ENCODE measurements at places on chromosomes 1 and 21.

GRCh38 chr1:240193679-240194078 lies 102.0 kb downstream of the FMN2 start:
- no peaks in the 10 kb centered on the region for H3K36me3 ChIP-seq
- H3K4me3 ChIP-seq = no peak overlapping the region
- H3K27ac ChIP-seq = peak overlapping the region; percentile 29
- no peak for DNase-seq
- no peaks in the 10 kb centered on the region for H3K4me1 ChIP-seq
- no peaks in the 10 kb centered on the region for H3K27me3 ChIP-seq

GRCh38 chr1:54385727-54386022 lies 20.5 kb downstream of the SSBP3 start:
- H3K27ac ChIP-seq = peak overlapping the region; percentile 64
- DNase-seq = no peak
- no peak overlapping the region for H3K4me3 ChIP-seq
- H3K36me3 ChIP-seq = no peaks in the 10 kb centered on the region

DNA sequence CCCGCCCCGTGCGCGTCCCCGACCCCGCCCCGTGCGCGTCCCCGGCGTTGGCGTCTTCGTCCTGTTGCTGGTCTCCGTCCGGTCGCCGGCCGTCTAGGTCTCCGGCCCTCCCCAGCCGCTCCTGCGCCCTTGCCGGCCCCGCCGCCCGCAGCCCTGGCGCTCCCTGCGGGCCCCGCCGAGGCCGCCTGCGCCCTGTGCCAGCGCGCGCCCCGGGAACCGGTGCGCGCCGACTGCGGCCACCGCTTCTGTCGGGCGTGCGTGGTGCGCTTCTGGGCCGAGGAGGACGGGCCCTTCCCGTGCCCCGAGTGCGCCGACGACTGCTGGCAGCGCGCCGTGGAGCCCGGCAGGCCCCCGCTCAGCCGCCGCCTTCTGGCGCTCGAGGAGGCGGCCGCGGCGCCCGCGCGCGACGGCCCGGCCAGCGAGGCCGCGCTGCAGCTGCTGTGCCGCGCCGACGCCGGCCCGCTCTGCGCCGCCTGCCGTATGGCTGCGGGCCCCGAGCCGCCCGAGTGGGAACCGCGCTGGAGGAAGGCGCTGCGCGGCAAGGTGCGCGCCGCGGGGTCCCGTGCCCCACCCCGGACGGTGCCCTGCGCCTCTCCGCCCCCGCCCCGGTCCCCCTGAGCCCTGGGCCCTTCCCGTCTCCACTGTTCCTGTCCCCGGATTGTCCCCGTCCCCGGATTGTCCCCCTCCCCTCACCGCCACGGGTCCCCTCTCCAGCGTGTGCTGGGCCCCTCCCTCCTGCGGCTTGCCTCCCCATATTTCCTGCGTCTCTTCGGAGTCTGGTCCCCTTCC lies at the start of gene RNF187:
TSS of gene RNF187 (plus strand) at position 47 of the 789 bp plus-strand sequence.
- H3K27ac ChIP-seq = peak within 1 kb of the TSS; percentile 97
- no peaks in the 10 kb centered on the region for H3K27me3 ChIP-seq
- DNase-seq = peak; percentile 85
- H3K4me1 ChIP-seq = peaks cover 13% of the 10 kb centered on the region
- H3K4me3 ChIP-seq = peak within 1 kb of the TSS; percentile 80

- no peaks in the 10 kb centered on the region for H3K27me3 ChIP-seq
- H3K4me3 ChIP-seq = no peak overlapping the region
- no peaks in the 10 kb centered on the region for H3K4me1 ChIP-seq
- H3K27ac ChIP-seq = no peak overlapping the region
- no peaks in the 10 kb centered on the region for H3K36me3 ChIP-seq
- DNase-seq = no peak
Observed at GRCh38 chr1:42209526-42210251, 45.1 kb upstream of the GUCA2A start.

DNA sequence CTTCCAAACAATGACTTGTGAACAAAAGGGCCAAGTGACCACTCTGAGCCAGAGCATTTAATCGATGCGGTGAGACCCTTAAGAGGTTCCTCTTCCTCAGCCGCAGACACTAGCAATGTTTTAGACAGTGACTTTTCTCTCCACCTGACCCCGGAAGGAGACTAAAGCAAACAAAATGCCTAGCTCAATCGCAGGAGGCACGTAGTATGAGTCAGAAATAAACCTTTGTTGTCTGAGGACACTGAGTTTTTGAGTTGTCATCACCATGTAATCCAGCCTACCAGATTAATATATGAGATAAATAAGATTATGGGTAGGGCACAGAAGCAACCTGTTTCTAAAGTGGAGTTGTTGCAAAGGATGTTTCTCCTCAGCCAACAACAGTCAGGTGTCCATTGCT lies 326.2 kb upstream of the DUSP10 start:
- DNase-seq = no peak
- H3K27me3 ChIP-seq = no peaks in the 10 kb centered on the region
- no peaks in the 10 kb centered on the region for H3K36me3 ChIP-seq
- no peaks in the 10 kb centered on the region for H3K4me1 ChIP-seq
- H3K27ac ChIP-seq = no peak overlapping the region

GRCh38 chr1:189970331-189971230 lies 507.1 kb downstream of the BRINP3 start:
- H3K4me3 ChIP-seq = no peak overlapping the region
- H3K36me3 ChIP-seq = no peaks in the 10 kb centered on the region
- no peak overlapping the region for H3K27ac ChIP-seq

- no peak overlapping the region for H3K4me3 ChIP-seq
- no peak for DNase-seq
- H3K4me1 ChIP-seq = no peaks in the 10 kb centered on the region
- no peak overlapping the region for H3K27ac ChIP-seq
- H3K27me3 ChIP-seq = peaks cover 97% of the 10 kb centered on the region
Observed at GRCh38 chr1:90728502-90729287, 11.6 kb upstream of the BARHL2 start.

GRCh38 chr1:114756949-114757454 lies 782 bp downstream of the CSDE1 start:
- H3K36me3 ChIP-seq = no peaks in the 10 kb centered on the region
- H3K4me1 ChIP-seq = peaks cover 9% of the 10 kb centered on the region
- no peaks in the 10 kb centered on the region for H3K27me3 ChIP-seq
- H3K4me3 ChIP-seq = peak overlapping the region; percentile 96

DNA sequence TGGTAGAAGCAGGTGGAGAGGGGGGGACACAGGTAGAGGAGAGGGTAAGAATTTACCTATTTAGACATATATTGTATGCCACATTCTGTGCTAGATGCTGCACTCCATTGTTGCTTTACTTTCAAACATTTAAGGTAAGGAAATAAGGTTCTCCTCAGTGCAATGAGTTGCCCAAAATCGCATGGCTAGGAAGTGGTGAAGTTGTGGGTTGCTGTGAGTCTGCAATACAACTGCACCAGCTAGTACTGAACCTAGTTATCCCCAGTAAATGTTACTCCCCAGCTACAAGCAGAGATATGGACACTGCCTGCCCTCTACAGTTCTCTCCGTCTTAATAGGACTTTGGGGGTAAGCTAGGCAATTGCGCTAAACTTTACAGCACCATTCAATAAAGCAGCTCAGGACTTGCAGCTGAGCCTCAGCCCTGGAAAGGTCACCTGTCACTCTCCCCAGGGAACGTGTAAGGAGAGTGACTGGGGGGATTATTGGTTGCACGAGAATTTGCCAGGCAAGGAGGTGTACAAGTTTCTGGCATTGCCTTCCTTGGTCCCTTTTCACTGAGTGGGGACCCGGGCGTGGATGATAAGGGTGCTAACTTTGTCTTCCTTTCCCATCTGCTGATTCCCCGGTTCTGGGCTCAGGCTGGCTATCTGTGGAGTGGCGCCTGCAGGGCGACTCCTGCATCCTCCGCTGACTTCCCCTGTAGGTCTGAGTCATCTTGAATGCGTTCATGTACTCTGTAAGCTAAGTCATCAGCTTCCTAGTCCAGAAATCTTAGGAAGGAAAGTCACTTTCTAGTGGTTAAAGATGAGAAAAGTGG lies 71.3 kb upstream of the CNTN2 start:
- H3K27me3 ChIP-seq = no peaks in the 10 kb centered on the region
- H3K36me3 ChIP-seq = no peaks in the 10 kb centered on the region
- H3K27ac ChIP-seq = no peak overlapping the region
- DNase-seq = no peak

- no peaks in the 10 kb centered on the region for H3K4me1 ChIP-seq
- no peak for DNase-seq
- H3K27me3 ChIP-seq = no peaks in the 10 kb centered on the region
- no peaks in the 10 kb centered on the region for H3K36me3 ChIP-seq
- no peak overlapping the region for H3K4me3 ChIP-seq
- H3K27ac ChIP-seq = no peak overlapping the region
Observed at GRCh38 chr1:4718071-4718470, 63.7 kb downstream of the AJAP1 start.

DNA sequence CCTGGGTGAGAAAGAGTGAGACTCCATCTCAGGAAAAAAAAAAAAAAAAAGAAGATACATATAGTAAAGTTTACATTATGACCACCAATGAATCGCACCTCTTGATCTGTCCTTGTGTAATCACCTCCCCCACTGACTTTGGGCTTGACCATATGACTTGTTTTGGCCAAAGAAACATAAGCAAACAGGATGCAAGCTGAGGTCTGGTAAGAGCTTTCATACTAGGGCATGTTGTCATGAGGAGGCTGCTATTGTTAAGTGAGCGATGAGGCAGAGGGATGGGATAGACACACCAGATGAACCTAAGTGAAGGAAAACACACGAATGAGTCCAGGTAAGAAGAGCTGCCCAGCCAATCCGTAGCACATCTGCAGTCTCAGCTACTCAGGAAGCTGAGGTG lies 10.7 kb downstream of the ENAH start:
- H3K4me3 ChIP-seq = no peak overlapping the region
- peaks cover 4% of the 10 kb centered on the region for H3K4me1 ChIP-seq
- H3K36me3 ChIP-seq = no peaks in the 10 kb centered on the region
- H3K27ac ChIP-seq = no peak overlapping the region

- H3K36me3 ChIP-seq = no peaks in the 10 kb centered on the region
- no peak overlapping the region for H3K27ac ChIP-seq
- H3K4me3 ChIP-seq = no peak overlapping the region
- DNase-seq = no peak
- H3K27me3 ChIP-seq = no peaks in the 10 kb centered on the region
- H3K4me1 ChIP-seq = no peaks in the 10 kb centered on the region
Observed at GRCh38 chr21:41636636-41637630, 129.0 kb upstream of the TMPRSS2 start.

- H3K4me3 ChIP-seq = no peak overlapping the region
- H3K27me3 ChIP-seq = no peaks in the 10 kb centered on the region
- H3K27ac ChIP-seq = no peak overlapping the region
- no peaks in the 10 kb centered on the region for H3K36me3 ChIP-seq
- no peaks in the 10 kb centered on the region for H3K4me1 ChIP-seq
Observed at GRCh38 chr1:41313661-41314131, 47.5 kb upstream of the FOXO6 start.

- no peaks in the 10 kb centered on the region for H3K4me1 ChIP-seq
- H3K36me3 ChIP-seq = no peaks in the 10 kb centered on the region
- H3K27me3 ChIP-seq = no peaks in the 10 kb centered on the region
- H3K4me3 ChIP-seq = no peak overlapping the region
- H3K27ac ChIP-seq = no peak overlapping the region
Observed at GRCh38 chr1:225021037-225021436, 91.6 kb downstream of the DNAH14 start.

GRCh38 chr1:94379615-94380014 lies 38.6 kb upstream of the ABCD3 start:
- H3K27ac ChIP-seq = no peak overlapping the region
- no peak overlapping the region for H3K4me3 ChIP-seq
- no peak for DNase-seq
- H3K36me3 ChIP-seq = no peaks in the 10 kb centered on the region
- no peaks in the 10 kb centered on the region for H3K4me1 ChIP-seq

- H3K4me1 ChIP-seq = no peaks in the 10 kb centered on the region
- H3K4me3 ChIP-seq = no peak overlapping the region
- no peaks in the 10 kb centered on the region for H3K27me3 ChIP-seq
- no peaks in the 10 kb centered on the region for H3K36me3 ChIP-seq
- peak; percentile 17 for DNase-seq
- H3K27ac ChIP-seq = no peak overlapping the region
Observed at GRCh38 chr1:160675641-160676410, 29.0 kb upstream of the SLAMF1 start.

GRCh38 chr1:162689745-162690671 lies 57.7 kb downstream of the DDR2 start:
- no peaks in the 10 kb centered on the region for H3K36me3 ChIP-seq
- H3K27ac ChIP-seq = peak overlapping the region; percentile 75
- H3K4me1 ChIP-seq = peaks cover 10% of the 10 kb centered on the region
- DNase-seq = no peak
- H3K27me3 ChIP-seq = no peaks in the 10 kb centered on the region

DNA sequence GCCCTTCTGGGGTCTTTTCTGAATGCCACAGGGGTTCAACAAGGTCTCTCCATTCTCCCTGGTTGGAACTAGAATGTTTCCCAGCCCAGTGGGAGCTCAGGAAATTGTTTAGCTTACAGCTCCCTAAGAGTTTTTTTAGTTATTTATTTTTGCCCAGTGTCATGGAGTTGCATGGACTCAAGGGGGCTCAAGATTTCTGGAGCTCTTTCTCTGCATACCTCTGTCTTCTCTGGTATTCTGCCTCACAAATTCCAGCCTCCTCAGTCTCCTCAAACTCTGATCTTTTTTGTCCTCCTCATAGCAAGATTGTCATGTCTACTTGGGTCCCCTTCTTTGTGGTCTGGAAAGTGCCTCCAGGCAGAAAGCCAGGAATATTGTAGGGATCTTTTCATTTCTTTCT lies 15.9 kb upstream of the PPP2R5A start:
- H3K36me3 ChIP-seq = no peaks in the 10 kb centered on the region
- H3K4me1 ChIP-seq = no peaks in the 10 kb centered on the region
- DNase-seq = no peak

DNA sequence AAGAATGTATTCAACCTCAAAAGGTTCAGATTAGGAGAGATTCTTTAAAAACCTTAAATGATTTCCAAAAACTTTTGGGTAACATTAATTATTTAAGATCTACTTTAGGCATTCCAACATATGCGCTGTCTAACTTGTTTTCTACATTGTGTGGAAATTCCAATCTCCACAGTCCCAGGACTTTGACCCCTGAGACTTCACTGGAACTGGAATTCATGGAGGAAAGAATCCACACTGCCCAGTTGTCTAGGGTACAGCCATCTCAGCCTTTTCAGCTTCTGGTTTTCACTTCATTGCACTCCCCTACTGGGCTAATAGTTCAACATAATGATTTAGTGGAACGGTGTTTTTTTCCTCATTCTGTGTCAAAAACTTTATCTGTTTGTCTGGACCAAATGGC lies 161.5 kb downstream of the IER5 start:
- no peaks in the 10 kb centered on the region for H3K36me3 ChIP-seq
- no peaks in the 10 kb centered on the region for H3K27me3 ChIP-seq
- no peaks in the 10 kb centered on the region for H3K4me1 ChIP-seq
- no peak for DNase-seq
- H3K4me3 ChIP-seq = no peak overlapping the region

- no peaks in the 10 kb centered on the region for H3K4me1 ChIP-seq
- H3K27ac ChIP-seq = peak overlapping the region; percentile 84
- no peaks in the 10 kb centered on the region for H3K27me3 ChIP-seq
- no peaks in the 10 kb centered on the region for H3K36me3 ChIP-seq
- H3K4me3 ChIP-seq = peak overlapping the region; percentile 20
Observed at GRCh38 chr21:16280686-16281091, 550.9 kb downstream of the USP25 start.
